ENCODE measurements at places on chromosomes 3 and 15. TPM values are rescaled to one million over a fixed set of nuclear protein-coding genes. Genes with fewer than 3 reads are reported as not detected.

DNA sequence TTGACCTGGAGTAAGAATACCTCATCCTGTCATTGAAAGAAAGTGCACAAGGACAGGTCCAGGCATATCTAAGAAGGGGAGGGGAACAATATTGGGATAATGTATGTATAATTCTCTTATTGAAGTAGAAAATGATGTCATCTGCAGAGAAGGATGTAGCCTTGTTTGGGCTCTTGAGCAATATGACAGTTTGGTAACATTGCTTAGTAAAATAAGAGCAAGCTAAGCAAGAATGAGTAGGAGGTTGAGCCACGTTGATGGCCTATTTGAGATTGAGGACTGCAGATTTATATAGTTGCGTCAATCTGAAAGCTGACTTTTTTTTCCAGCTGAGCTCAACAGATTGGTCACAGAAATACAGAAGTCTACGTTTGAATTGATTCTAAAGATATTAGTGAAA is 145.2 kb downstream of the FILIP1L start:
- no peaks in the 10 kb centered on the region for H3K27me3 ChIP-seq
- no peaks in the 10 kb centered on the region for H3K36me3 ChIP-seq
- no peak overlapping the region for H3K4me3 ChIP-seq
- H3K27ac ChIP-seq = peak overlapping the region; percentile 70

GRCh38 chr3:43239755-43240154 is 46.6 kb upstream of the SNRK start:
- H3K36me3 ChIP-seq = no peaks in the 10 kb centered on the region
- no peak overlapping the region for H3K4me3 ChIP-seq
- peak overlapping the region; percentile 48 for H3K27ac ChIP-seq
- no peak for DNase-seq

DNA sequence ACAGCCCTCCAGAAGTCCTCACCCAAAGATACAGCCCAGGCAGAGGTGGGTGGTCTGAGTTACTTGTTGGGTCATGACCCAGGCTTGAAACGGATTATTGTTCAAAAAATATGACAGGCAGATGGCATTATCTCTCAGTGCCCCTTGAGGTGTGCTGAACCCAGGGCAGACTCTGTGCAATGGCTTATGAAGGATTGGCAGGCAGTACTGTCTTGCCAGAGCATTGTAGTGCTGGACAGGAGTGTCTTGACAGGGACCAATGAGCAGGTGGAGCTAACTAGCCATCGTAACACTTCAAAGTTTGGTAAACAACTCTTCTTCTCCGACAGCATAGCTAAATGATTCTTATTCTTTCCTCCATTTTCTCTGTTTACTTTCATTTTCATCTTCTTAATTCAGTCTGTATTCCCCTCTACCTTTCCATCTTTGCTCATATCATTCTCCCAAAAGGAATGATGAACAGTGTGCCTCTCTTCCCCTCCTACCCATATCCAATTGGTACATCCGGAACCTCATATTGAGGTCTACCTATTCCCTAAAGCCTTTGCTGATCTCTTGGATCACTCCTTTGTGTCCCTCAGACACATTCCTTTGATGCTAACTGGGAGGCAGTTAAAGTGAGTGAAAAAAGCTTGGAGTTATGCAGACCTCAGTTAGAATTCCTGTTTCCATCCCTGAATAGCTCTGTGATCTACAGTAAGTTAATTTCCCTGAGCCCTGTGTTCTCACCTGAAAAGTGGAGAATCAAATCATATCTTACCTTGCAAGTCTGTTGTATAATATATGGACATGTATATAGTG is 2.6 kb upstream of the IL20RB start:
- H3K4me1 ChIP-seq = peaks cover 76% of the 10 kb centered on the region
- no peaks in the 10 kb centered on the region for H3K36me3 ChIP-seq
- H3K27ac ChIP-seq = peak overlapping the region; percentile 18
- DNase-seq = no peak
- no peaks in the 10 kb centered on the region for H3K27me3 ChIP-seq
- no peak overlapping the region for H3K4me3 ChIP-seq

DNA sequence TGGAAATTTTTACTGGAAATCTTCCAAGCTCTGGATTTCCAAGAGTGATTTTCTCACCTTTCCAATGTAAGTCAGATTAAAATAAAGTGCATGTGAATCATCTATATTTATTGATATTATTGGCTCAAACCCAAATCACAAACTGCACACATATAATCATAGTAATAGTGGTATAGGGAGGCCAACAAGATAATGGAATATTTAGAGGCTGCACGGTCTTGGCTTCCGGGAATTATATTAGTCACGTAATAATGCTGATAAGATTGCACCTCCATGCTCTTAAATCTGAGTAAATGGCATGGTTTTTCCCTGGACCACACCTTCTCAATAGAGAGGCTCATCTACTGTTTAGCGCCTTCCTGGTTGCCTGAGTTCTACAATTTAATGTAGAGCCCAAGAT is 567.1 kb upstream of the NR2F2 start:
- no peaks in the 10 kb centered on the region for H3K4me1 ChIP-seq
- H3K27me3 ChIP-seq = no peaks in the 10 kb centered on the region
- no peak for DNase-seq
- no peak overlapping the region for H3K27ac ChIP-seq
- no peaks in the 10 kb centered on the region for H3K36me3 ChIP-seq

DNA sequence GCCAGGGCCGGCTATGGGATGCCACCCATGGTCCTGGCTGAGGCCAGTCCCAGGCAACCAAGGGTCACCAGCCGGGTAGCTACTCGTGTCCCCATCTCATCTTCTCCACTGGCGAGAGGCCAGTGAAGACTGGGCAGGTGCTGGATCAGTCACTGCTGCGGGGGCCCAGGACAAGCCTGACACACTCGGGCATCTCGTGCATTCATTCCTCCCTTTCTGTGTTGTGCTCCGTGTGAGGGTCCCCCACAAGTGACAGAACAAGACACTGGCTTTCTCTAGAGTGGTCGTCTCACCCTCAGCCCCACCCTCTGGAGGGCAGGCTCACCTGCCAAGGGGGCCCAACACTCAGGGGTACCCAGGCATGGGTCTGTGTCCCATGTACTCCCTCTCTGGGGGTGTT is 48.4 kb downstream of the ROPN1B start:
- DNase-seq = no peak
- H3K36me3 ChIP-seq = peaks cover 24% of the 10 kb centered on the region
- H3K4me3 ChIP-seq = no peak overlapping the region
- H3K4me1 ChIP-seq = peaks cover 11% of the 10 kb centered on the region

Gene AEN
- 9.3 TPM for total RNA-seq

GRCh38 chr3:168531116-168531515 is 435.4 kb upstream of the GOLIM4 start:
- no peaks in the 10 kb centered on the region for H3K36me3 ChIP-seq
- H3K4me3 ChIP-seq = no peak overlapping the region
- H3K4me1 ChIP-seq = no peaks in the 10 kb centered on the region
- no peak overlapping the region for H3K27ac ChIP-seq
- H3K27me3 ChIP-seq = no peaks in the 10 kb centered on the region
- no peak for DNase-seq

Gene ATP10A
- 5.4 TPM for total RNA-seq

DNA sequence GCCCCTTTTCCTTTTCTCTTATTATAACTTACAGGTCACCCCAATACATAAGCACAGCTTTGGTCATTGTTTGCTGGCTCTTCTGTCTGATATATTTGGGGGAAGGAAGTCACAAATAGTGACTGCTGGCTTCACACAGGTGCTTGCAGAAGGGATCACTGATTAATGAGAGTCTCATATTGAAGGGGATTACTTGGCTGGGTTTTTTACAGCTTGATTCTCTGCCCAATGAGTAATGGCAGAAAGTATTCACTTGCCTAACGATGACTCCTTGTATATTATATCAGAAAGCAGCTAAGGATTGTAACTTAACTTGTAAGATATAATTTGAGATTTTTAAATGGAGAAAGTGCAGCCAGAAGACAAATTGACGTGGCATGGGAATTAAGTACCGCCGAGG is 119.3 kb upstream of the PFN2 start:
- no peaks in the 10 kb centered on the region for H3K36me3 ChIP-seq
- DNase-seq = no peak
- H3K4me3 ChIP-seq = no peak overlapping the region
- H3K27me3 ChIP-seq = no peaks in the 10 kb centered on the region
- no peaks in the 10 kb centered on the region for H3K4me1 ChIP-seq

GRCh38 chr15:89327113-89327512 is 7.5 kb downstream of the POLG start:
- no peak overlapping the region for H3K27ac ChIP-seq
- no peak for DNase-seq
- H3K4me1 ChIP-seq = peaks cover 34% of the 10 kb centered on the region
- no peak overlapping the region for H3K4me3 ChIP-seq
- H3K36me3 ChIP-seq = peaks cover 95% of the 10 kb centered on the region

GRCh38 chr3:168859143-168859542 is 763.4 kb upstream of the GOLIM4 start:
- no peak overlapping the region for H3K4me3 ChIP-seq
- no peak for DNase-seq
- no peaks in the 10 kb centered on the region for H3K36me3 ChIP-seq

DNA sequence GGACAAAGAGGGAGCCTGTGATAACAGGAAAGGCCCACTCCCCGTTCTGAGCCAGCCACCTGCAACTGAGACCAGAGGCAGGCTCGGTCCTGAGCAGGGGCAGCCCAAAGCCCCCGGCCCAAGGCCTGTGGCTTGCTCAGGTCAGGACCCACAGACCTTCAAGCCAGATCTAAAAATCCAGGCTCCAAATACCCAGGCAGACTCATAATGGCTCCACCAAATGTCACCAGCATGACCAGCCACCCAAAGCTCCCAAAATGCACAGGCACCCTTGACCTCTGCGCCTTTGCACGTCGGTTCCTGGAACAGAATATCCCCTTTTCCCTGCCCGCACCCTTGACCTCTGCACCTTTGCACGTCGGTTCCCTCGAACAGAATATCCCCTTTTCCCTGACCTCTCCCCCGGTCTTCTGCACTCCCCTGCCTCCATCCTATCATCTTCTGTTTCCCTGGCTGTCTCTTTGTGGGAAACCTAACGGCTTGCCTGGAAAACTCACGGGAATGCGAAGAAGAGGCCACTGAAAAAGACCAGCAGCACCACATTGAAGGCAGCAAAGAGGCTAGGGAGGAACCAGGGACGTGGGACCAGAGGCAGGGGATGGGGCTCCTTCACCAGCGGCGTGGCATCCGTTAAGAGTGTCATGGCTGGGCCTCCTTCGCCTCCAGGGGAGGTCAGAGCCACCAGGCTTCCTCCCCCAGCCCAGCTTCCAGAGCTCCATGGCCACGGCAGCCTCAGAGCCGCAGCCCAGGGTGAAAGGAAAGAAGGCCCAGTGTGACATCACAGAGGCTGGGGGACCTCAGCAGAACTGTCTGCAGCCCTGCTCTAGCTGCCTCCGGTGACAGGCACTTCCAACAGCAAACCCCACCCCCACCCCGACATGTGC is at the start of gene ZDHHC19:
Gene ZDHHC19, minus strand, starts transcription at position 728 of the 884 bp plus-strand sequence. Its CDS starts 85 bp downstream, at position 643.
- no peaks in the 10 kb centered on the region for H3K27me3 ChIP-seq
- H3K27ac ChIP-seq = no peak within 1 kb of the TSS
- H3K36me3 ChIP-seq = no peaks in the 10 kb centered on the region
- DNase-seq = peak; percentile 32
- H3K4me3 ChIP-seq = no peak within 1 kb of the TSS

Gene DUOXA2
- not detected for total RNA-seq

- H3K27me3 ChIP-seq = no peaks in the 10 kb centered on the region
- H3K27ac ChIP-seq = no peak overlapping the region
- no peak for DNase-seq
- peaks cover 15% of the 10 kb centered on the region for H3K4me1 ChIP-seq
- no peak overlapping the region for H3K4me3 ChIP-seq
Measured at GRCh38 chr15:70158309-70159000, 60.7 kb upstream of the TLE3 start.

DNA sequence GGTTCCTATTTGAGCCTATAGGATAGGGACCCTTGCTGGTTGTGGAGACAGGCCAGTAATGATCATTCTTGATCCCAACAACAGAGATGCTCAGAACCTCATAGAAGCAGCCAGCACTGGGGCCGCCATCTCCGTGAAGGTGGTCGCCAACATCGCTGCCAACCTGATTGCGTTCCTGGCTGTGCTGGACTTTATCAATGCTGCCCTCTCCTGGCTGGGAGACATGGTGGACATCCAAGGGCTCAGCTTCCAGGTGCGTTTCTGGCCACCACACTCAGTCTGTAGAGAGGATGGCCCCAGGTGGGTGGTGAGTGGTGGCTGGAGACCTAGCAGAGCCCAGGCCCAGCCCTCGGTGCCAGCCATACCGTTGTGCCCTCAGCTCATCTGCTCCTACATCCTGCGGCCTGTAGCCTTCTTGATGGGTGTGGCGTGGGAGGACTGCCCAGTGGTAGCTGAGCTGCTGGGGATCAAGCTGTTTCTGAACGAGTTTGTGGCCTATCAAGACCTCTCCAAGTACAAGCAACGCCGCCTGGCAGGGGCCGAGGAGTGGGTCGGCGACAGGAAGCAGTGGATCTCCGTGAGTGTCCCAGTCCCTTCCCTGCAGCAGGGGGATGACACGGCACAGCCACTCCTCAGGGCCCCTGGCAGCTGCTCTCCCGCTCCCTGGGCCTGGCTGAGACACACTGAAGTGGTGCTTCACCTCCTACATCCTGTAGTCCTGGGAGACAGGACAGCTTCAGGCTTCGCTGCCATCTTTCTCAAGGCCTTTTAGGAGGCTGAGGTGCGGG is 46.5 kb upstream of the PDE8A start:
- peaks cover 2% of the 10 kb centered on the region for H3K4me1 ChIP-seq
- peak; percentile 42 for DNase-seq
- H3K4me3 ChIP-seq = no peak overlapping the region
- H3K36me3 ChIP-seq = no peaks in the 10 kb centered on the region
- no peak overlapping the region for H3K27ac ChIP-seq

DNA sequence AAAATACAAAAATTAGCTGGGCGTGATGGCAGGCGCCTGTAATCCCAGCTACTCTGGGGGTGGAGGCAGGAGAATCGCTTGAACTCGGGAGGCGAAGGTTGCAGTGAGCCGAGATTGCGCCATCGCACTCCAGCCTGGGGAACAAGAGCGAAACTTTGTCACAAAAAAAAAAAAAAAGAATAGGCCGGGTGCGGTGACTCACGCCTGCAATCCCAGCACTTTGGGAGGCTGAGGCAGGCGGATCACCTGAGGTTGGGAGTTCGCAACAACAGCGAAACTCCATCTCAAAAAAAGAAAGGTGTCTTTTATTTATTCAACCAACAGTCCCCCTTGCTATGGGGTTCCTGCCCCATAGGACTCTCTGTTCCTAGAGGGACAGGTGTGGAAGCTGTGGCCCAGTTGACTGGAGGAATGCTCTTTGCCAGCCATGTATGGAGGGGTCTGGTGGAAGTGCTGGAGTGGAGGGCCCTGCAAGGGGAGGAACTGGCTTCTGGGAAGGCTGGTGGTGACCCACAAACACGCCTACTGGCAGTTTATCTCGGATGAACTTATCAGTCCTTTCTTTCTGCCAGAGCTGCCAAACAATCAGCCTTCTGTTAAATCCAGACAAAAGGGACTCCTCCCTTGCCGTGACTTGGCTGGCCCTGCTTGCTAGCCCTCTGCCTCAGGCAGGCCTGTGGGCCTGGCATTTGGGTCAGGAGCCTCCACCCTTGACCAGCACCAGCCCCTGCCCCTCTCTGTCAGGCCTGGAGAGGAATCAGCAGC is 4.6 kb upstream of the DAG1 start:
- peak overlapping the region; percentile 50 for H3K27ac ChIP-seq
- no peak for DNase-seq
- no peaks in the 10 kb centered on the region for H3K36me3 ChIP-seq
- peaks cover 39% of the 10 kb centered on the region for H3K4me1 ChIP-seq

GRCh38 chr15:80216911-80217310 is 35.1 kb downstream of the CTXND1 start:
- H3K4me3 ChIP-seq = no peak overlapping the region
- DNase-seq = no peak
- no peaks in the 10 kb centered on the region for H3K36me3 ChIP-seq
- peaks cover 3% of the 10 kb centered on the region for H3K27me3 ChIP-seq
- H3K27ac ChIP-seq = no peak overlapping the region

Data from suprapubic skin (tissue), 4 donors.